ENCODE measurements at places on chromosomes 16 and 17.

DNA sequence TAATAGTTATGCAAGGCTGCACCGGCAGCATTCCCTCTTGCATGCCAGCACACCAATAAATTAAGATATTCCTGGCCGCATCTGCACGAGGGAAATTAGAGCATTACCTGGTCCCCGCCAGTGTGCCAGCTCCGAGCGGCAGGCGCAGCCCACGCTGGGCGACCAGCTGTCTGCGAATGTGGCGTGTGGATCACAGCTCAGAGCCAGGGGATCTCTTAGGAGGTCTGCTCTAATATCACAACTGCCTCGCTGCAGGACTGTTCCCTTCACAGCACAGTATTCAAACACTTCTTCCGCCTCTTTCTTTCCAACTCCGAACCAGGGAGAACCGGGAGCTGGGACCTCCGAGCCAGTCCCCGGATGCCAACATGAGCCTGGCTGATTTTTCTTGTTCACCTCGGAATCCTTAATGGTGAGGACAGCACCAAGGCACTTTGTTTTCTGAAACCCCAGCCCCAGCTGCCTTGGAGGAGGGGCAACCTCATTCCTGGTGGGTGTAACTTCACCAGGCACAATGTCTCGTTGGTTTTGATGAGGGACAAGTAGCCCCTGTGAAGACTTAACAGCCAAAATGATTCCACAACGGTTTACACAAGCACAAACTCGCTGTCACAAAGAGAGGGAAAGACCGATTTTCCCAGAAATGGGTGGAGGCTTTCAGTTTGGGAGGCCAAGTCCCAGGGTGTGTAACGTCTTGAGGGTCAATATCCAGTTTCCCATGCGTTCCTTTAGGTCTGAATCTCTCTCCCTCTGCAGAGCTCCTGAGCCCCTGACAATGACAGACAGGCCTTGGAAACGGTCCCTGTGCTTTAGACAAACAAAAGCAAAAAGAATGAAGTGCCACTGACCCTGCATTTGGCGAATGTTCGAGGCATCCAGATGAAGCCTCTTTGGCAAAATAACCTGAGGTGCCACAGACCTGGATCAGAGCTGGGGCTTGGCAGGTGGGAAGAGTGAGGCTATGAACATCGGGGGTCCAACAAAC lies 213.2 kb downstream of the C16orf78 start:
- DNase-seq: no peak

DNA sequence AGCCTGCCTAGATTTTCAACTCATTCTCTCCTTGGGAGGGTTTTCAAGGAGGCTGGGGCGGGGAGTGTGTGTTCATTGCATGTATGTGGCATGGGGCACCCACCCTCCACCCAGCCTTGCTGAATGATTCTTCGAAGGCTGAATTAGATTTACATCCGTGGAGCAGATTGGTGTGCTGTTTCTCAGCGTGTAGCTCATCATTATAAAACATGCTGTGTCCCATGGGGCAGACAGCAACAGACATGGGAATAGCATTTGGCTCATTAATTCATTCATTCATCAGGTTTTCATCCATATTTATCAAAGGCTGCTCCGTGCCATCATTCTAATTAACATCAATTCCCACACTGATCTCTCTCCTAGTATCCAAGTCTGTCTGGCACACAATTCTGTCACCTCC lies 10.6 kb upstream of the CD300A start:
- no peak for DNase-seq

DNA sequence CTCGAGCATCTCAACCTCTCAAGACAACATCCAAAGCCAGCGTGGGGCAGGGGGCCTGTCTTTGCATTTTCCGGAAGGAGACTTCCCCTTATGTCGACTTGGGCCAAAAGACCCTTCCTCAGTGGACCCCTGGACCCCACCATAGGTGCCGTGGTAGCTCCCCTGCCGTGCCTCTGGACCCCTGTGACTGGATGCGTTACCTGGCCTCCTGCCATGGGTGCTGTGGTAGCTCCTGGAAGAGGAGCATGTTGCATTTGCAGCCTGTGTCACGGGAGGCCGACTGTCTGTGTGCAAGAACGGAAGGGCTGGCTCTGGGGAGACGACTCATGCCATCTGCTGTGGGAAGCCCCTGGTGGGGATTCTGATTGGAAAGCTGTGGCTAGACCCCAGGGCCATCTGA lies 130.1 kb downstream of the FOXL1 start:
- no peak for DNase-seq

- DNase-seq: no peak
Measured at GRCh38 chr16:4580250-4580649, 24.1 kb downstream of the C16orf96 start.

- peak; percentile 45 for DNase-seq
Measured at GRCh38 chr17:7704601-7705268, at the start of gene EFNB3. TSS of gene EFNB3 (plus strand) at chr17:7705202. CDS start at chr17:7705599, 397 bp downstream.

GRCh38 chr16:83706394-83706793 lies 101.4 kb upstream of the HSBP1 start:
- DNase-seq: no peak

- no peak for DNase-seq
Measured at GRCh38 chr17:56319531-56319930, 166.3 kb downstream of the ANKFN1 start.

DNA sequence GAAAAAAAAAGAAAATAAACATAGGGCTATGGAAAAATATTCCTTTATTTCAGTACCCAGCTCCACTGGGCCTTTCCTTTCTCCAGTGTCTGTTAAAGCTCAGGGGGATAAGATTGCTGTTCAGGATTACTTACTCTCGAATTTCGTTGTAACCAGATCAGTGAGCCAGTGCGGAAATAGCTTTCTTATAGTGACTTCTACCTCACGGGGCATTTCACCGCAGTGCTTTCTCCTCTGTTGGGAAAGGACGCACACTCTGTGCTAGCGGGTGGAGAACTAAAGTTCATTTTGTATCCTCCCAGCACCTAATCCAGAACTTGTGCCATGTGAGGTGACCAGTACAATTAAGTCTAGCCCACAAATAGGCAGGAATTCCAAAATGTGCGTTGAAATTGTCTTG lies 38.3 kb downstream of the RPA1 start:
- DNase-seq: no peak

DNA sequence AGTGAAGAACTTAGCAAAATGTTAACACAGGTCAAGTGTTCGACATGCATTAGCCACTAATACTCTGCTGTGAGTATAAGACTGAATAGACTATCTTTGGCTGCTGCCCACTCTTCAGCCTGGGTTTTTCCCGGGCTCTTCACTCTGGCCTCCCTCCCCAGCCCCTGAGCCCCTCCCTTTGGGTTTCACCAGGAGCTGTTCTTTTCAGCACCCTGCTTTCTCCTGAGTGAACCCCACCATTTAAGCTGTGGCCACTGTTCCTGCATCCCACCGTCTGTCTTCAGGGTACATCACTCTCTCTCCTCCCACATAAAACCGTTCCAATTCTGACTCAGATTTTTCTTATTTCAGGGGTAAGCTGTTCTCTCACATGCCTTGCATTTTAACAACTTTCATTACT lies 92.0 kb upstream of the ASIC2 start:
- DNase-seq: no peak
